Adrenal gland (tissue), 19 donors: ENCODE measurements at places on chromosomes 5 and 9. TPM values are rescaled to one million over a fixed set of nuclear protein-coding genes. Genes with fewer than 3 reads are reported as not detected.

- H3K27me3 ChIP-seq: no peaks in the 10 kb centered on the region
- peak overlapping the region; percentile 42 for H3K4me3 ChIP-seq
- DNase-seq: no peak
- H3K36me3 ChIP-seq: no peaks in the 10 kb centered on the region
- H3K4me1 ChIP-seq: peaks cover 15% of the 10 kb centered on the region
Observed at GRCh38 chr5:75053054-75053303, 621 bp upstream of the GCNT4 start.

PCDHB4 gene
- total RNA-seq: 1.6 TPM

DNA sequence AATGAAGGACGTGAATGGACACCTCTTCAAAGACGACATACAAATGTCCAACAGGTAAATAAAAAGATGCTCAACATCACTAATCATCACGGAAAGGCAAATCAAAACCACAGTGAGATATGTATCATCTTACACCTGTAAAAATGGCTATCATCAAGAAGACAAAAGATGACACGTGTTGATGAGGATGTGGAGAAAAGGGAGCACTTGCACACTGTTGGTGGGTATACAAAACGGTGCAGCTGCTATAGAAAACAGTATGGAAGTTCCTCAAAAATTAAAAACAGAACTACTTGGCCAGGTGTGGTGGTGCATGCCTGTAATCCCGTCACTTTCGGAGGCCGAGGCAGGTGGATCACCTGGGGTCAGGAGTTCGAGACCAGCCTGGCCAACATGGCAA lies 47.9 kb downstream of the STK10 start:
- no peaks in the 10 kb centered on the region for H3K36me3 ChIP-seq
- no peak for DNase-seq
- H3K4me3 ChIP-seq: no peak overlapping the region
- no peak overlapping the region for H3K27ac ChIP-seq

GRCh38 chr9:136921718-136922117 lies 22.8 kb downstream of the FBXW5 start:
- no peak overlapping the region for H3K4me3 ChIP-seq
- H3K36me3 ChIP-seq: no peaks in the 10 kb centered on the region
- H3K4me1 ChIP-seq: peaks cover 9% of the 10 kb centered on the region
- DNase-seq: peak; percentile 44

- no peaks in the 10 kb centered on the region for H3K4me1 ChIP-seq
- no peak for DNase-seq
- no peaks in the 10 kb centered on the region for H3K36me3 ChIP-seq
Observed at GRCh38 chr5:45578270-45578669, 117.9 kb downstream of the HCN1 start.

SLC6A19 gene
- not detected for total RNA-seq

RALGDS gene
- total RNA-seq: 104 TPM

GRCh38 chr5:83530193-83530592 lies 58.6 kb downstream of the VCAN start:
- no peaks in the 10 kb centered on the region for H3K27me3 ChIP-seq
- no peaks in the 10 kb centered on the region for H3K36me3 ChIP-seq
- no peaks in the 10 kb centered on the region for H3K4me1 ChIP-seq
- DNase-seq: no peak
- H3K27ac ChIP-seq: no peak overlapping the region

- H3K4me1 ChIP-seq: peaks cover 16% of the 10 kb centered on the region
- no peak overlapping the region for H3K27ac ChIP-seq
- H3K36me3 ChIP-seq: no peaks in the 10 kb centered on the region
Observed at GRCh38 chr9:109907400-109907799, 127.4 kb downstream of the PALM2AKAP2 start.

SLCO6A1 gene
- not detected for total RNA-seq

DNA sequence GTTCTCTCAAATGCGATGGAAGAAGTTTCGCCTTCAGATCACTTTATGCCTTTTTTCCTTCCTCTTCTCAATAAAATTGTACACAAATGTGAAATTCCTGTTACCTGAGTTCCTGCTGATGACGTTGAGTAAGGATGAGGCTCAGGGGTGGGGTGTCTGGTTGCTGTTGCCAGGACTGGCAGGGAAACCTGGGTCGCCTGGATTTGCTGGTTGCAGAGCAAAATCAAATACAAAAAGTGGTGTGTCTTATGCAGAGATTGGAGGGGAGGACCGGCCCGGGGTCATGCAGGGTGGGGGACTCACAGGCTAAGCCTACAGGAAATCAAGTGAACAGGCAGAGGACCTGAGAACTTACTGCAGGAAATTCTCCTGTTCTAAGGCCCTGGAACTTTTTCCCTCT lies 39.2 kb downstream of the ANXA2R start:
- DNase-seq: no peak
- H3K4me1 ChIP-seq: no peaks in the 10 kb centered on the region
- peaks cover 7% of the 10 kb centered on the region for H3K27me3 ChIP-seq
- H3K27ac ChIP-seq: no peak overlapping the region
- no peaks in the 10 kb centered on the region for H3K36me3 ChIP-seq

DNA sequence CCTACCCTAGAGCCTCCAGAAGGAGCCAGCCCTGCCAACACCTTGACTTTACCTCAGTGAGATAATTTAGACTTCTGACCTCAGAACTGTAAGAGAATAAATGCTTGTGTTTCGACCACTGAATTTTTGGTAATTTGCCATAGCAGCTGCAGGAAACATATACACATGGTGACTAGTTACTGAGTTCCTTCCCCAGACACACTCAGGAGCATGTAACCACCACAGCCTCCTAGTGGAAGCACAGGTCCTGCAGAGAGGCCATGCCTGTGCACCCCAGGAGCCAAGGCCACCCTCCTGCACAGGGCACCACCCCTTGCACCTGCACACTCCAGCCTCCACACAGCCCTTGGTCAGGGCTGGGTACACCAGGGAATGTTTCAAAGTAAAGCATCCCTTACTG lies 7.6 kb upstream of the CAMSAP1 start:
- peaks cover 3% of the 10 kb centered on the region for H3K4me1 ChIP-seq
- H3K4me3 ChIP-seq: no peak overlapping the region
- H3K36me3 ChIP-seq: no peaks in the 10 kb centered on the region
- H3K27ac ChIP-seq: no peak overlapping the region

DNA sequence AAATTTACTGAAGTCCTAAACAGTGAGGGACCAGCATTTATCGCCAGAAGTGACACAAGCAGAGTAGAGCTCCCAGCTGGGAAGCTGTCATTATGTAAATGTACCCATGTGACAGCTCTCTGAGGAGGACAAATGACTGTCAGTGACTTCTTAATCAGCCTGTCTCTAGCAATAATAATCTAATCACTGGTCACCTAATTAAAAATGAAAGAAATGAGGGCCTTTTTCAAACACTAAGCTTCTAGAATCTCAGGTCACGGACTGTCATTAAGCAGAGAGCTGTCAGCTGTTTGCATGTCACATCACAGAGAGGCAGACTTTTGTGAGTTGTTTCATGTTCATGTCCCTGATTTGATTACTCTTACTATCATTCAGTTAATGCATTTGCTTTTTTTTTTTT lies 77.9 kb upstream of the FBXL17 start:
- no peaks in the 10 kb centered on the region for H3K36me3 ChIP-seq
- no peak overlapping the region for H3K4me3 ChIP-seq
- no peaks in the 10 kb centered on the region for H3K4me1 ChIP-seq
- no peak for DNase-seq

DNA sequence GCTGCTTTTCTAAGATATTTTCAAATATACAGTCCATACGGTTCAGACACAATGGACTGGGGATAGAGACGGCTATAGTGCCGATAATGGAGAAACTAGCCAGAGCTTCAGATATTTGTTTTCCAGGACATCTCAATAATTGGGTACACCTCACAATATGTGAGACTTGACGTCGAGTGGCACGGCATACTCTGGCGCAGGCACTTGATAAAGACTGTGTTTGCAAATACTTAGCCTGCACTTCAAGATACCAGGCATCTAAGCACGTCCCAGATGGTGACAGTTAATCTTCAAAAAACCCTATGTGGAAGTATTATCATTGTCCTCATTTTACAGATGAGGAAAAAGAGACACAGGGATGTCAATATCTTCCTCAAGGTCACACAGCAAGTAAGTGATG lies 48.5 kb downstream of the SEMA5A start:
- H3K27me3 ChIP-seq: peaks cover 4% of the 10 kb centered on the region
- H3K4me1 ChIP-seq: no peaks in the 10 kb centered on the region
- no peaks in the 10 kb centered on the region for H3K36me3 ChIP-seq
- no peak for DNase-seq

IRX2 gene
- total RNA-seq: 0.11 TPM

FREM1 gene
- total RNA-seq: 7.9 TPM

GRCh38 chr9:98256756-98257155 lies 1.3 kb upstream of the TBC1D2 start:
- H3K27ac ChIP-seq: peak overlapping the region; percentile 92
- H3K27me3 ChIP-seq: no peaks in the 10 kb centered on the region
- H3K4me3 ChIP-seq: peak overlapping the region; percentile 86
- no peaks in the 10 kb centered on the region for H3K36me3 ChIP-seq
- DNase-seq: no peak

DNA sequence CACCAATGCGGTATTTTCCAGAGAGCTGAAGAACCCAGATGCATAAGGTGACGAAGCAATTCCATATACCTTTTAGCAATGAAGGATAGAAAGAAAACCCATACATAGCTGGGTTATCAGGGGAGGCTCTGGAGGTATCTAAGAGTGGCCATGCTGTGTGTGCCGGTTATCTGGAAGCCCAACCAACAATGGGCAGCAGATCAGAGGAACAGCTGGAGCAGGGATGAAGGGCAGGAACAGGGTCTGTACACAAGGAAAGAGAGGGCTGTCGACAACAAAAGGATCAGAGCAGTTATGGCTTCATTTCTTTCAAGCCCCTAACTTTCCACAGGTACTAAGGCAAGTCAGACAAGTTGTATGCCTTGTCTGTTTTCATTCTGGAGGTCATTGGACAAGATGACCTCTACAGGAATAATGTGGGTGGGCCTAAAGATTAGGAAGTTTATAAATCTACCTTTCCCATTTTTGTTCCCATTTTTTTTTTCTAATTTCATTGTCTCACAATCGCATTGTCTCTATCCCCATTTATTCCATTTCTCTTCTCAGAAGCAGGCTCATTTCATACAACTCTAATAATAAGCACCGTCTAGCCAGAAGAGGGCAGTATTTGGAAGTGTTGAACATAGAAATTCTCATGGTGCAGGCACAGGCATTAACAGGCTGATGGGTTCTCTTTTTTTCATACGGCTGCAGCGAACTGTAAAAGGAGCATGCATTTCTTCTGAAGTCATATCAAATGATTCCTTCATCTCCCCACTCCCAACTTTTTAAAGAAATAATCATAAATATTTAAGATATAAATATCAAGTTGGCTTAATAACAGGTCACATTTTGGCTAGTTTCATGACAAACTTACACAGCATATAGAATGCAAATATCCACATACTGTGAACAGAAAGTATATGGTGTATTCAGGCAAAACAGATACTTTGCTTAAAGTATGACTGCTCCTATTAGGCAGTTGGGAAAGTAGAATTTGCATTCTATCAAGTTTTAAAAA lies 63.5 kb downstream of the ZNF474 start:
- no peaks in the 10 kb centered on the region for H3K4me1 ChIP-seq
- no peaks in the 10 kb centered on the region for H3K27me3 ChIP-seq
- H3K4me3 ChIP-seq: no peak overlapping the region
- H3K27ac ChIP-seq: no peak overlapping the region

DNA sequence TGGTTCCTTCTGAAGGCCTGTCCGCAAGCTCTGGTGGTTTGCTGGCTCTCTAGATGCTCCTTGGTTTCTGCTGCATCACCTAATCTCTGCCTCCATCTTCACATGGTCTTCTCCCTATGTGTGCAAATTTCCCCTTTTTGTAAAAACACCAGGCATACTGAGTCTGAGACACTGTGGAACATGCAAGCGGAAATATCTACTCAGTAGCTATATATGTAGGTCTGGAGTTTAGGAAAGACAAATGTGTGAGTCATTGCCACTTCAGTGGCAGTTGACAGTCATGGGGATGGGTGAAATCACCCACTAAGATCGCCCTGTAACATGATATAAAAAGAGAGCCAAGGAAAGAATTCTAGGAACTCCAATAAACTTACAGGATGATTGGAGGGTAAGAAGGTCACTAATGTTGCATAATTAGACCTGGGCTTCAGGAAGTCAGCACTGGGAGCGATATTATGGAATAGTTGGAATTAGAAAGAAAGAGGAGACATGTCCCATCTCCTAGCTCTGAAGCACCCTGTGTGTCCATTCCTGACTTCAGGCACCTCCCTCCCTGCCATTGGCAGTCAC lies 22.7 kb upstream of the UBLCP1 start:
- no peaks in the 10 kb centered on the region for H3K36me3 ChIP-seq
- no peaks in the 10 kb centered on the region for H3K27me3 ChIP-seq
- no peak for DNase-seq
- H3K4me3 ChIP-seq: no peak overlapping the region

- no peak overlapping the region for H3K4me3 ChIP-seq
- no peaks in the 10 kb centered on the region for H3K4me1 ChIP-seq
- H3K36me3 ChIP-seq: no peaks in the 10 kb centered on the region
Observed at GRCh38 chr5:160619381-160619780, 197.7 kb downstream of the PTTG1 start.

PPP3R2 gene
- not detected for total RNA-seq

- no peak overlapping the region for H3K27ac ChIP-seq
- H3K4me1 ChIP-seq: no peaks in the 10 kb centered on the region
- no peaks in the 10 kb centered on the region for H3K27me3 ChIP-seq
- no peak overlapping the region for H3K4me3 ChIP-seq
- peaks cover 17% of the 10 kb centered on the region for H3K36me3 ChIP-seq
Observed at GRCh38 chr9:113317777-113318176, 14.6 kb upstream of the RNF183 start.

GPR150 gene
- total RNA-seq: 0.12 TPM

SH3GL2 gene
- total RNA-seq: not detected

- no peak overlapping the region for H3K4me3 ChIP-seq
- no peak for DNase-seq
- no peaks in the 10 kb centered on the region for H3K4me1 ChIP-seq
- H3K27ac ChIP-seq: no peak overlapping the region
- H3K27me3 ChIP-seq: no peaks in the 10 kb centered on the region
Observed at GRCh38 chr5:148988328-148988727, 74.5 kb downstream of the SH3TC2 start.

- H3K4me1 ChIP-seq: no peaks in the 10 kb centered on the region
- H3K27ac ChIP-seq: no peak overlapping the region
Observed at GRCh38 chr5:155815248-155815647, 511.7 kb upstream of the SGCD start.

MARCHF11 gene
- total RNA-seq: not detected

GRCh38 chr9:75086541-75087288 lies 1.2 kb downstream of the NMRK1 start:
- DNase-seq: peak; percentile 17
- H3K27ac ChIP-seq: peak overlapping the region; percentile 96
- H3K36me3 ChIP-seq: no peaks in the 10 kb centered on the region
- no peaks in the 10 kb centered on the region for H3K4me1 ChIP-seq
- no peaks in the 10 kb centered on the region for H3K27me3 ChIP-seq

GRCh38 chr5:162487528-162488525 lies 420.3 kb downstream of the GABRG2 start:
- H3K36me3 ChIP-seq: no peaks in the 10 kb centered on the region
- H3K4me3 ChIP-seq: no peak overlapping the region
- H3K27me3 ChIP-seq: no peaks in the 10 kb centered on the region
- no peak overlapping the region for H3K27ac ChIP-seq
